ENCODE measurements at places on chromosomes 7 and 10.

DNA sequence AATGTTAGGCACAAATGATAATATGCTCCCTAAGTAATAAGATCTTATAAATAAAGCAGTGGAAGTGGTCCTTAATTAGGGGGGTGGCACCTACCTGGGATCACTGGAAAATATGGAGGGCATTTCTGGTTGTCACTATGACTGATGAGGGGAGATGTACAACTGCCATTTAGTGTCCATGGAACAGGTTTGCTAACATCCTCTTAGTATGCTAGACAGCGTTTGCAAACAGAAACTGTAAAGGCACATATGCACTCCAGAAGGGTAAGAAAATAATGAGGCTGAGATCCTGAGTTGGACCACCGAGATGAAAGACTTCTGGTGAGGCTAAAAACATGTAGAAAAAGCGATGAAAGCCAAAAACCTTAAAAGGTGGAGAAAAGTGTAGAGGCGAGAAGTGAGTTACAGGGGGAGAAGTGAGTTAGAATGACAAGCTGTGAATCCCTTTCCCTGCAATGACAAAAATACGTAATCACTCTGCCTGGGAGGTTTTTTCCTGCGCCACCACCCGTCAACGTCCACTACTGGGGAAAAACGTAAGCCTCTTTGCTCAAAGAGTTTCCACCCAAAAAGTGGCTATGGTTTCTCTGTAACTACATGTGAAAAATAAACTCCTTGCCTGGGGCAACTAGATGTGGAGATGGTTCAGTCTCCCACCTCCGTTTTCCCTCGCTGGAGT lies 767 bp downstream of the KRIT1 start:
- no peak for DNase-seq

GRCh38 chr7:92797693-92798092 lies 38.7 kb downstream of the CDK6 start:
- peak; percentile 30 for DNase-seq

- DNase-seq = no peak
These were observed 648 bp upstream of the RADIL start for GRCh38 chr7:4884164-4884563.

GRCh38 chr10:27440478-27440877 lies 63.6 kb upstream of the RAB18 start:
- DNase-seq = no peak

GRCh38 chr7:99109108-99110051 lies 34.5 kb downstream of the SMURF1 start:
- DNase-seq = no peak

DNA sequence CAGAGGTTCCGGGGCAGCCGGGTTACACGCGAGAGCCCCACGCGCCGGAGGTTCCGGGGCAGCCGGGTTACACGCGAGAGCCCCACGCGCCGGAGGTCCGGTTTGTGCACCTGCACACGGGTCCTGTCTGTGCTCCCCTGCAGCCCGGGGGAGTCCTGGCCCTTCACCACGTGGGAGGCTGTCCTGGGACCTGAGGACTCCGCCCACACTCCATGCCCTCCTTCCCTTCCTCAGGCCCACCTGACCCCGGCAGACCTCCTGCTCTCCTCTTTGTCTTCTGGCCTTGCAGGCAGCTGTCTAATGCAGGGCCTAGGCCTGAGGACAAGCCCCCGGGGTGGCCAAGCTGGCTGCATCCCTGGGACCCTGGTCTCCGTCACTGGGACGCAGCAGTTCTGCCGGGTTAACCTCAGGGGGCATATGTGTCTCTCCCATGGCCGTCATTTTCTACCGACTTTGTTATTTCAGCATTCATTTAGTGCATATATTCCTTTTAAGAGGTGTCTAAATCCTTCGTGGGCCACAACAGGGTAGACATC lies 374.6 kb downstream of the DNAJB6 start:
- no peak for DNase-seq

GRCh38 chr7:5478568-5479430 lies 55.2 kb upstream of the TNRC18 start:
- DNase-seq = no peak

- no peak for DNase-seq
These were observed 103.7 kb upstream of the VWC2 start for GRCh38 chr7:49669692-49670260.

- no peak for DNase-seq
These were observed 75.7 kb downstream of the NRCAM start for GRCh38 chr7:108380517-108380916.

GRCh38 chr7:97480772-97481390 lies 251.0 kb upstream of the TAC1 start:
- DNase-seq = no peak

GRCh38 chr10:71598621-71599055 lies 120.9 kb downstream of the C10orf105 start:
- no peak for DNase-seq

- no peak for DNase-seq
These were observed 96.4 kb downstream of the FAS start for GRCh38 chr10:89086801-89087521.
